G401 (cell line): ENCODE measurements at places on chromosomes 1 and 21. TPM values are rescaled to one million over a fixed set of nuclear protein-coding genes. Genes with fewer than 3 reads are reported as not detected.

DNA sequence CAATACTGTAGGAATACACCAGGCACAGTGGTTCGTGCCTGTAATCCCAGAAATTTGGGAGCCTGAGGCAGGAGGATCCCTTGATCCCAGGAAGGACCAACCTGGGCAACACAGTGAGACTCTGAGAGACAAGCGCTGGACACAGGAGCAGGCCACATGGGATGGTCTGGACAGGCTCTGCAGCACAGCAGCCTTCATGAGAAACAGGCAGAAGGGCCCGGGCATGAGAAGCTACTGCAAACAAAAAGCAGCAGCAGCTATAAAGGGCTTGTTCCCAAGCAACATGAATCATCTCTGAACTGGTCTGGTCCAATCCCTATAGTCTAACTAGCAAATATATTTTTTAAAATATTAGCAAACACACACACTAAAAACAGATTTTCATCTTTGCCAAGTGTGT is 35.5 kb upstream of the SLAMF9 start:
- no peak for DNase-seq

DNA sequence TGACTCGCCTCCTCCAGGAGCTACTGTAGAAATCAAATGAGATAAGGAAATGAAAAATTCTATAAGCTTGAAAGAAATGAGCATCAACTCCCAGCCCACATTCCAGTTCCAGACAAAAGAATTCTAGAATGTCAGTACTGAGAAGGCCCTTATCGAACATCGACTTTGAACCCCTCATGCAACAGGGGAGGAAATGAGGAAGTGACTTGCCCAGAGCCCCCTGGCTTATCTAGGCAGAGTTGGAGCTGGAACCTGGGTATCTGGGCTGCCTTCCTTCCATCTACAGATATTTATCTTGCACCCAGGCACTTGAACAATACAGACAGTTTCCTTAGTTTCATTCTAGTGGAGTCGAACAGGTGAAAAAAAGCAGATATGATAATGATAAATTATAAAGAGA is 22.3 kb downstream of the MECR start:
- no peak for DNase-seq

GRCh38 chr1:22826604-22827580 is 116.3 kb downstream of the EPHB2 start:
- DNase-seq: no peak

GRCh38 chr1:85484264-85484663 is 19.3 kb upstream of the DDAH1 start:
- no peak for DNase-seq

DNA sequence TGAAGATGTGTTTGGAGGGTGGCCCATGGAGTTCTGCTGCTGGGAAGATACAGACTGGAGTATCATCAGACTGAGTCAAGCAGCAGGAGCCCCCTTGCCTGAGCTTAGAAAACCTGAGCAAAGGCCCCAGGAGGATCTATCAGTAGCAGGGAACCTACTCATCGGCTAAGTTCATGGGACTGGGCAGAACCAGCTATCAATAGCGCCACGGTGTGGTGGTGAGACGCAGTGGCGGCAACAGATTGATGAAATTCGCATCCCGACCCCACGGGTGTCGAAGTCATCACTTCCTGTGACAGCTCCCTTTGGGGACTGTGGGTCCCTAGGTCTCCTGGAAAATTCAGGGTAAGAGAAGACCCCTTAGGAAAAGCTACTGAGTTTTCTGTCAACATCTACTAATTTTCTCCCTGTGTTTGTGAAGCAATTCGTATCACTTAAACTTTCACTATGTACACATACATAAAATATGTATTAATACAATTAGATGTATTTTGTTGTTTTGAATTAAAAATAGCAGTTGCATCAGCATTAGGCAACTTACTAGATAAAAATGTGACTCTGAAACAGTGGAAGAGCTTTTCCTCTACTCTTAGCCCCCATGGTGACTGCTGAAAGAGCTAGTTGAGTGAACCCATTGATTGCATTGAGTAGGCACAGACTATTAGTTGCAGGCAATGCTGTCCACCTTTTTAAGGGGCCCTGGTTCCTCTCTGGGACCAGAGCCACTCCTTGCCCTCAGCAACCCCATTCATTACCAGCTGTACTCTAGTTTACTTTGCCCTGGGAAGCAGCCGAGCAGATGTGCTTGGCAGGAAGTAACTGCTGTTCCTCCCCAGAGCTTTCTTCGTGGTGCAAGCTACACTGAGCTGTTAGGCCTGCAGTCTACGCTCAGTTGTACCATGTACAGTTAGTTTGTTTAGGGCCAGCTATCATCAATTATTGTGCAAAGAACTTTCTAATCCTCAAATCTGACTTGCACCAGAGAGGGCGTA is 7.3 kb upstream of the CACNA1S start:
- peak; percentile 37 for DNase-seq

DNA sequence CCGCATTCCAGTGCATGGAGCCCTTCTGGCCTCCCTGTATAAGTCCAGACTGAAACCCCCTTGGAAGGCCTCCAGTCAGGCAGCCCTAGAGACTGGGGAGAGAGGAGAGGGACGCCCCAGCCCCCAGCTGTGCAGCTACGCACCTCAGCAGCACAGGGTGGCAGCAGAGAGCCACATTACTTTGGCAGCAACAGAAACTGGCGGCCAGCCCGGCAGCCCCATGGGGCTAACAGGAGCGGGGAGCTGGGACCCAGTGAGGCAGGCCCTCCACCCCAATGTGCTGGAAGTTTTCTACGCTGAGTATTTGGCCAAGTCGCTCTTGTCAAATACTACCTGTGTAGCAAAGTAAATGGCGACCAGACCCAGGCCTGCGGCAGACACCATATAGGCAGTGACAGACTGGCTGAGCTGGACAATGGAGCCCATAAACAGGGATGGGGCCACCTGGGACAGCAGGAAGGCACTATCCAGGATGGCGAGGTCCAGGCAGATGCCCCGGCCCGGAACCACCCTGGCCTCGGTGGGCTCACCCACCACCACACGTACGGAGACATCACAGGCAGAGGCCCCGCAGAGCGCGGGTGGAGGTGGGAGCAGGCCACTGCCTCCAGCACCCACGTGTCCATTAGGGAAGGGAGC is 21.2 kb downstream of the SLC45A3 start:
- DNase-seq: peak; percentile 82

DNA sequence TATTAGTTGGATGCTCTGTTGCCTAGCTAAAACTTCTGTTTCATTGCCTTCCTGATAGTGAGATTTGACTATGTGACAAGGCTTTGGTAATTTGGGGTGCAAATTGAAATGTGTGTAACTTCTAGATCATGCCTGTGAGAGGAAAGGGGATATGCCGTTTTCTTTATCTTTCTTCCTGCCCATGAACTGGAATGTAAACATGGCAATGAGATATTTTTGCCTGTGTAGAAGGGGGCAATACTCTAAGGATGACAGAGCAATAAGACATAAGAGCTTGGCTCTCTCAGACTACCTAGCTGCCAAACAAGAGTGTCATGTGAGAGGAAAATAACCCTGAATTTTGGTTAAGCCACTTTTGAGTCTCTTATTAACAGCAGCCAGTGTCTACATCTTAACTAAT is 49.7 kb downstream of the RAP1A start:
- DNase-seq: no peak

DNA sequence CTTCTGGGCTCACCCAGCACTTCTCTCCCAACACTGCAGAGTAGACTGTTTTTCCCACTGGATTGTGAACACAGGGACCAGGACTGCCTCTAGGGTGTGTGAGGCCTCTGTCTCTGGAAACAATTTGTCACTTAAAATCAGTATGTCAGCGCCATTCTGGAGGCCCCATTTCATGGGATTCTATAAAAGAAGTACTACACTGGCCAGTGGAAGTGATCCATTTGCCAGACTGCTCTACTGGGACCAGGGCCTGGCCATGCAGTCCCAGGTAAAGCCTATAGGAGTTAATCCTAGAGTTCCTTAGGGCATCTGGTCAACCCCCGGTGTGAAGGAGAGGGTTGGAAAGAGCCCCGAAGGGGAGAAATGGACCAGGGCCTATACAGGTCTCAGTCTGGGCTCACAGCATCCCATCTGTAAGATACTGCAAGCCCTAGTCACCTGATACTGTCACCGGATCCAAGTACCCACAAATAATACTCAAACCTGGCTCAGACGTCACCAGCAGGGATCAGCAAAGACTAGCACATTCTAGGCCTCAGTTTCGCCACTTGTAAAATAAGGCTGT is 245.0 kb downstream of the FOXD2 start:
- no peak for DNase-seq

- DNase-seq: no peak
Observed at GRCh38 chr21:15754640-15755039, 24.9 kb downstream of the USP25 start.

- DNase-seq: peak; percentile 65
Observed at GRCh38 chr1:2137257-2138121, 57.1 kb downstream of the FAAP20 start.

DNA sequence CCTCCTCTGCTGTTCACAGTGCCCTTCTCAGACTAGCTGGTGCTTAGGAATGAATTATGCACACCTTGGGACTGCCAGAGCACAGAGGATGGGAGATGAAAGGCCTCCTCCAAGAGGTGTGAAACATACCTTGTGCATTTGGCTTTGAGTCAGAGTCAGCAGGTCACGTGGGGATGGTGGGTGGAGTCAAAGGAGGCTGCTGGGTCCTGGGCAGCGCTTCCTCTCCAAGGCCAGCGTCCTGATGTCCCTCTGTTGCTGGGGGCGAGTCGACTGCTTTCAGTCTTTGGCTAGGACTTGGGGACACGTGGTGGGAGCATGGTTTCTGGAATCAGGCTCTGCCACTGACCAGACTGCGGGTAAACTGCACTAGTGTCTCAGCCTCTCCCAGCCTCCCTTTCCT is 91.2 kb downstream of the AJAP1 start:
- no peak for DNase-seq

DNA sequence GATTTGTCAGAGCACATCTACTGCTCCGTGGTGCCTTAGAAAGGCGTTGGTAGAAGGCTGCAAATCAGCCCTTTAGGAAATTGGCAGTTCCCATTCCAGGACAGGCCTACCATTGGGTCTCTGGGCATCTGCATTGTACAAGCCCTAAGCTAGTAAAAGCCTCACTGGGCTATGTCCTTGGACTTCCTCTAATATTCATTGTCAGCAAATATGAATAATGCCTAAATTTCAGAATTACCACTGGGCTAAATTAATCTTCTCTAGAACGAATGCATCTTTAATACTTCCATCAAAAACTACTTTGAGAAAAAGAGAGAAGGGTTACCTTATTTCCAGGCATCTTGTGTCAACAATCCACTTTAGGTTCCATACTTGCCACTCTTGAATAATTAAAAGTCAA is 41.5 kb upstream of the ATP1A1 start:
- no peak for DNase-seq

DNA sequence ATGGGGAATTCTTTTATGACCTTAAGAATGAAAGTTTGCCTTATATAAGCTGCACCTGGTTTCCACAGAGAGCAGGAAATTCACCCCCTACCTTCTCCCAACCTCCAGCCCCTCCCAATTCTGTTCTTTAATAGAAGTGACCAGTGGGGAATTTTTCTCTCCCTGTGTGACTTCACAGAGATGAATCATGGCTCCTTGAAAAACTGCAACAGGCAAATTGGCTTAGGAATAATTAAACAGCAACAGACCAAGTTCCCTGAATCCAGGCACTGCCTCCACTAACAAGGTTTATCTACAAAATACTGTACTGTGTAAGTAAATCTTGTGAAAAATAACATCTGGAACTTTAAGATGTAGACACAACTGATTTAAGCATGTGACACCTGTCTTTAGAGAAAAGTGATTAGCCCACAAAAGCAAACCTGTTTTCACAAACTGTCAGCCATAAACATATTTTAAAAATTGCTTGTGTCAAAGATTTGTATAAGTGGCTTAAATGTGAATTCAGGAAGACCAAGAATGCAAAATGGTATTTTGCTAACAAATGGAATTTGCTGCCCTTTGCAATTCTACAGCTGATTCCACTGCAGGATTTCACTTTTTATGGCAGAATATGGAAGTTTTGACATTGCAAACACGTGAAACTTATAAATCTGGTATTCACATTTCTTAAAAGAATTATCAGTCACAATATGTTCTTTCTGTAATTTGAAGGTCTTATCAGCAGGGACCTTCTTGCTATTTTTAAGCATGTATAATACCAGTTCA is 54.0 kb downstream of the ALG14 start:
- no peak for DNase-seq

The LRRC38 gene
- not detected in 2 replicates for total RNA-seq

The SPRR3 gene
- not detected in 2 replicates for total RNA-seq

The KCNJ9 gene
- total RNA-seq: not detected in 2 replicates

The LCE2B gene
- not detected in 2 replicates for total RNA-seq

The RYR2 gene
- total RNA-seq: not detected in 2 replicates

The TAS1R2 gene
- total RNA-seq: not detected in 2 replicates
